ENCODE measurements at places on chromosomes 16 and 17.

- DNase-seq, result no peak
Measured at GRCh38 chr16:75794426-75794825, 68.1 kb upstream of the CPHXL start.

DNA sequence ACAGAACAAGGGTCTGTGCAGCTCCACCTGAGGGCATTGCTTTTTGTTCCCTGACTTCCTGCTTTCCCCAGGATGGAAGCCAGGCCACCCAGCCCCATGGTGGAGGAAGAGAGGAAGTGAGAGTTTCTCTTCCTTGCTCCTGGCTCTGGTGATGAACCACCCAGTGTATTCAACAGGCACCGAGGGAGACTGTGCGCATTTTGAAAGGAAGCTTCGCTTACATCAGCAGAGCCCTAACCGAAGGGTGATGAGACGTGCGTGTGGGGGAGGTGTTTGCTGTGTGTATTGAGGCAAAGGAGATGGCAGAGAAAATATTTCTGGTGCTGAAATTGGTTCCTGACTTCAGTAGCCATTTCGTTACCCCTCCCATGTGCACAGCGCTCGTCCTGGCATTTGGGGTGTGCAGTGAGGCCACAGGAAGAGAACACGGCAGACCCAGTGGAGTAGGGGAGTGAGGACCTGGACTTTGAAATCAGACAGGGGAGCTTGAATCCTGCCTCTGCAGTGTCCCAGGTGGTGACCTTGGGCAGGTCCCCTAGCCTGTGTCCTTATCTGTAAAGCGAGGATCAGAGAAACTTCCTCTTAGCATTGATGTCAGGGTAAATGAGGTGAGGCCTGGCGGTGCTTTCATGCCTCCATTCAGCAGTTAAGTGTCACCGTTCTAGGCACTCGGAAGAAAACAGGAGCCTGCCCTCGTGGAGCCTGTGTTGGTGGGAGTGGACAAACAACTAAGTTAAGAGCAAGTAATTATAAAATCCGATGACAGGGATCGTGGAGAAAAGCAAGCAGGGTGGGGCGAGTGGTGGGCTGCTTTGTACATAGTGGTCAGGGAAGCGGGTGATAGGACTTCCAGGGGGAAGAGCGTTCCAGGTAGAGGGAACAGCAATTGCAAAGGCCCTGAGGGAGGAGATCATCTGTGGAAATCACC lies 7.4 kb downstream of the CMIP start:
- DNase-seq, result no peak

- no peak for DNase-seq
Measured at GRCh38 chr17:73465130-73465952, 153.5 kb upstream of the CDC42EP4 start.

- no peak for DNase-seq
Measured at GRCh38 chr17:15954222-15954621, 9.3 kb downstream of the ADORA2B start.

DNA sequence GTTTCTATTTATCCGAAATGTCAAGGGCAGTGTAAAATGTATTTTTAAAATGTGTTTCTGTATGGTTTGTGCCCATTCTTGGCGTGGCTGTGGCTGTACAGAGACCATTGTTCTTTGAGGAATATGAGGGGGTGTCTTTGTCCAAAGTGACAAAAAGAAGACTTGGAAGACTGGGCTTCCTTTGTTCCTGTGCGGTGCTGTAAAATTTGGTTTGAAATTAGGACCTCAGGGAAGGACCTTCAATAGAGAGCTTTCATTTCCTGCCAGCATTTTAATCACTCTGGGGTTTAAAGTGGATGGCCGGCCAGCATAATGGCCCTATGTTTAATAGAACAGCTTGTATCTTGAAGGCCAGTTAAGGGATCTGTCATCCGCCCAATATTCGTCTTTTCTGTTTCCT lies 190.1 kb upstream of the TBX2 start:
- no peak for DNase-seq

DNA sequence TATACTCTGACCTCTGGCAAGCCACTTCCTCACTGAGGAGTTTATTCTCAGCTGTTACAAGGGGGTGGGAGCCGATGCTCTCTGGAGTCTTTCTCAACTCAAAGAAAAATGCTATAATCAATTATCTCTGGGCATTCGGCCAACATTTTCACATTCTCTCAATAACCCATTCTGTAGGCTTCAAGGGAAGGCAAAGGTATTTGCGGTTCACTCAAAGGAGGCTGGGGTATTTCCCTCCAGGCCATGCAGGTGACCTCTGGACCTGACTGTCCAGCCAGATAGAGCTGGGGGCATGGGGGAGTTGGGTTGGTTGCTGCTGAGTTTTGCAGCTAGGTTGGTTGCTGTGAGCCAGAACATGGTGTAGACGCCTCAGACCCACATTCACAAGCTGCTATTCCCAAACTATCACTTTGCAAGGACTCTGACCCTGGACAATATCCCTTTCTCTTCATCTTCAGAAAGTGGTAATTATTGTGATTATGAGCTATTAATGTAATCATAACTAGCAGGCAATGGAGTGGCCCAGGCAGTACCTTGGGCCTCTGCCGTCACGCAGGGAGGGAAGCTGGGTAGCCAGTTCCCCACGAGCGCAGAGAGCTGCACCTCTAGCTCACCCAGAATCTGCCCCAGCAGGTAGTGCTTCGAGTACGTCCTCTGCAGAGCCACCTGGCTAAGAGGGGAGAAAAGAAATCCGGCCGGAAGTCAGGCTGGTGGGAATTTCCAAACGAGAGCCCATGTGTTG lies 42.1 kb downstream of the AIPL1 start:
- DNase-seq, result no peak

DNA sequence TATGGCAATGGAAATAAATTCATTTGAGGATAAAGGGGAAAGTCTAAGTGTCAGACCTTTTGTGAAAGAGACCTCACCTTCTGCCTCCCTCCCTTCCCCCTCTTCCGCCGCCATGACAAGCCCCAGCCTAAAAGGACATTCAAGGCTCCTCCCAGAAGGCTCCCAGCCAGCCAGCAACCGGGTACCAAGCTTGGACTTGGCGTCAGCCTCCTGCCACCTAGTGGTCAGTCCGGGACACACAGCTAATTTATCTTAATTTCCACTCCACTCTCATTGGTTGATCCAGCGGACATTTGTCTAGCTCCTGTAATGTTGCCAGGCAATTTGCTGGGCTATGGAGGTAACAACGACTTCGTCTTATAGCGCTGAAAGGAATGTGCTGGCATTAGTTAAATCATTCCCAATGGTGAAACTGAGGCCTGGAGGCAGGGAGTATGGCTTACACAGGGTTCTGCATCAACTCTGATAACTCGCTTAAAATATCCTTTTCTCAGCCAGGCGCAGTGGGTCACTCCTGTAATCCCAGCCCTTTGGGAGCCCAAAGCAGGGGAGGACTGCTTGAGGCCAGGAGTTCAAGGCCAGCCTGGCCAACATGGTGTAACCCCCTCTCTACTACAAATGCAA lies 19.3 kb upstream of the CLEC3A start:
- peak; percentile 25 for DNase-seq

- no peak for DNase-seq
Measured at GRCh38 chr16:51163894-51164566, 13.0 kb upstream of the SALL1 start.

GRCh38 chr17:27808628-27809027 lies 8.3 kb upstream of the NOS2 start:
- DNase-seq, result no peak

DNA sequence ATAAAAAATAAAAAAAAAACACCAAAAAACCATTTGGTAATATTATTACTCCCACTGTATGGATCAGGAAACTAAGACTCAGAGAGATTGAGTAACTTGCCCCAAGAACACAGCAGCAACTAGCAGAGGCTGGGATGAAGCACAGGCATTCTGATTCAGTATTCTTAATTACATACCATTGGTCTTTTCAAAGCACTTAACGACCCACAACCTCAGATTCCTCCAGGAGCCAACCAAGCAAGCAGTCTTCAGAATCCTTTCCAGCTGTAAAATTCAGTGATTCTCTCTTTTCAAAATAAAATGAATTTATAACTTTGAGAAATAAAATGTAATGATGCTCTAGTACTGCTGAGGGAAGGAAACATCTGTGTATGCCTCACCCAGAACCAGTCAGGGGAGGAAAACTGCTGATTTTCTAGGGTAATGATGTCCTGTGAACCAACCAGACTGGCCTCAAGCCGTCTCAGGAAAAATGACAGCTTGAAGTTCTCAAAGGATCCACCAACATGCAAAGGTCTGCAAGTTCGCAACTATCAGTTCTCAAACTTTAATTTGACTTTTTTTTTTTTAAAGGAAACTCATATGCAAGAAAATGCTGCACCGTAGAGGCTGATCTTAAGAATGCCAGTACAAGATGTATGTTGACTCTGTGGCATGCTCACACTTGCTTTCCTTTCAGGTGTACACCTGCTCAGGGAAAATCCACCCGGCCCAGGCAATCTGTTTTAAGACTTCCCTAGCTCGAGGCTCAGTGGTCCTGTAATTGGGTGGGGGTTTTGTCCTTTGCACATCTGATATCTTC lies 9.0 kb downstream of the CUEDC1 start:
- DNase-seq, result no peak

GRCh38 chr16:47395733-47396498 lies 64.9 kb downstream of the ITFG1 start:
- no peak for DNase-seq

GRCh38 chr17:33924104-33924503 lies 331.0 kb upstream of the CCL2 start:
- no peak for DNase-seq

Measured in substantia nigra (tissue), 51 donors.